Cardiac ventricle fibroblast (primary cell): ENCODE measurements at places on chromosomes 13 and 19. TPM values are rescaled to one million over a fixed set of nuclear protein-coding genes. Genes with fewer than 3 reads are reported as not detected.

The NAPSA gene
- not detected in 2 replicates for total RNA-seq

The CEACAM4 gene
- total RNA-seq: not detected in 2 replicates

The PTH2 gene
- not detected in 2 replicates for total RNA-seq

The PRSS57 gene
- not detected in 2 replicates for total RNA-seq

The KASH5 gene
- not detected in 2 replicates for total RNA-seq

The GSX1 gene
- not detected in 2 replicates for total RNA-seq

The ZNF823 gene
- total RNA-seq: 1.2 and 2.3 TPM in 2 replicates

The SELENOV gene
- total RNA-seq: not detected in 2 replicates

The ZNF846 gene
- total RNA-seq: 12.7 and 16.9 TPM in 2 replicates

The KLK4 gene
- not detected in 2 replicates for total RNA-seq

The ELSPBP1 gene
- total RNA-seq: not detected in 2 replicates

The KCNN1 gene
- 0.06 TPM in 1 of 2 replicates, not detected in the other for total RNA-seq

The DPRX gene
- not detected in 2 replicates for total RNA-seq

The SIAH3 gene
- not detected in 2 replicates for total RNA-seq

The GPC5 gene
- 0.05 TPM in 1 of 2 replicates, not detected in the other for total RNA-seq

The ZNF582 gene
- 3.0 and 7.1 TPM in 2 replicates for total RNA-seq

The PSG2 gene
- total RNA-seq: not detected in 2 replicates

The IQCN gene
- 0.15 and 0.25 TPM in 2 replicates for total RNA-seq

The POLR1G gene
- 4.3 and 7.3 TPM in 2 replicates for total RNA-seq

The FLT1 gene
- total RNA-seq: 2.0 and 2.4 TPM in 2 replicates

The DKKL1 gene
- 0.50 TPM in 1 of 2 replicates, not detected in the other for total RNA-seq
